Stimulated activated CD4-positive, alpha-beta T cell treated with anti-CD3 and anti-CD28 coated beads, Interleukin-1b, Interleukin-23, amount 100 ng/mL, for 48 hours (primary cell): ENCODE measurements at places on chromosomes 2 and 18.

DNA sequence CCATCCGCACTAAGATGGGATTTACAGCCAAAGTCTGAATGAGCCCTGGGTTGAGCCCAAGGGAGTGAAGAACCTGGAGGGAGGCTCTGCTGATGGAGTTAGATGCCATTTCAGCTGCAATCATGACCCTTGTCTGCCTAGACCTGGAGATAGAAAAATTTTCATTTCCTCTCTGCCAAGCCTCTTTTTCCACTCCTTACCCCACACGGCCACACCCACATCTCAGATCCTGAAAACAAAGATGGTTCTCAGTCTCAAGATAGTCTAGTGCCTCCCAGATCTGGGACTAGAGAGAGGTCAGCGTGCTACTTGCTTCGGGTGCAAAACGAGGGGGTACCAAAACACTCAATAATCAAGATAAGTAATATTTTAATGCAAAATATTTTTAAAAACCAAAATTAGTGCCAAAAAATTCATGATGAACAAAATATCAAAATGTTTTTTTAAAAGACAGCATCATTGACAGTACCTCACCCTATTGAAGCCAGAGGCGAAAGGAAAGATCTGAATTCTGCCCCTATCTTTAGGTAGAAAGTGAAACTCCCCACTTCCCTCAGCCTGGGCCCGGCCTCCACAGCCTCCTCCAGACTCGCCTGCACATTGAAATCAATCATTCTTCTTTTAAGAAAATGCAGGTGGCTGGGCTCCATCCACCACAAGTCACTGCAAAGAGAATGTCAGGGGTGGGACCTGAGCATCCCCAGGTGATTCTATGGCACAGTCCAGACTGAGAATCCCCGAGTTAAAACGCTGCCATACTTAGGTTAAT is 57.8 kb upstream of the GPR45 start:
- DNase-seq, result no peak

DNA sequence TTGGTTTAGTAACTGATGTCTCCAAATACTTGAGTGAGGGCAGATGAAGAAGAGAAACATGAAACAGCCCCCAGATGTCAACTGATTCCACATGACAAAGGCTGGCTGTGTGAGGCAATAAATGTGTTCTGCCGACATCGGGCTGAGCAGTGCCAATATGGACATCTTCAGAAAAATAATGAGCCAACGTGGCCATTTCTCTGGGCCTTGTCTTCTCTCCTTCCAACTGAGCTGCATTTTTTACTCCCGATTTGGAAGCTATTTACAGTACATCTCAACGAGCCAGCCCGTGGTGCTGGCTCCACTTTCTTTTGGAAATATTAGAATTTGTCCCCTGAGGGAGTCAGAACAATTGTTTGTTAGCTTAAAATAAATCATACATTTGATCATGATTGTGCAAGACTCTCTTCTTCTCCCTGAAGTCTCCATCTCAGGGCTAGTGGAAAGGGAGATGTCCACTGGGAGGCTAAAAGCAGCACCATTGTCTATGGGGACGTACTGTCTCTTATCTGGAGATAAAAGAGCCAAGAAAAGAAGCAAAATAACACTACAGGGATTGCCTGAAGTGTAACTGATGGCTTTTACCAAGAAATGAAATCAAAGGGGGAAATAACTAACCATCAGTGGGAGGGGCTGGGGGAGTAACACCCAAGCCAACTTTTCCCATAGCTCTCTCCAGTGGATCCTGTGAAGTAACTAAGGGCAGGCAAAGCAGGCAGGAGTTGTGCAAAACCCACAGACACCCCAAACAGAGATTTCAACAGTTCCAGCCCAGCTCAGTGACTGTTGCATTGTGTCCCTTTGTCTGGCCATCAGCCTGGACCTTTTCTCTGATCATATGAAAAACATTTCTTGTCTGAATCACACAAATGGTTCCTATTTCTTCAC is 114.8 kb downstream of the RDH14 start:
- DNase-seq, result no peak

- DNase-seq, result no peak
Measured at GRCh38 chr2:238811293-238811692, 36.6 kb upstream of the TWIST2 start.

DNA sequence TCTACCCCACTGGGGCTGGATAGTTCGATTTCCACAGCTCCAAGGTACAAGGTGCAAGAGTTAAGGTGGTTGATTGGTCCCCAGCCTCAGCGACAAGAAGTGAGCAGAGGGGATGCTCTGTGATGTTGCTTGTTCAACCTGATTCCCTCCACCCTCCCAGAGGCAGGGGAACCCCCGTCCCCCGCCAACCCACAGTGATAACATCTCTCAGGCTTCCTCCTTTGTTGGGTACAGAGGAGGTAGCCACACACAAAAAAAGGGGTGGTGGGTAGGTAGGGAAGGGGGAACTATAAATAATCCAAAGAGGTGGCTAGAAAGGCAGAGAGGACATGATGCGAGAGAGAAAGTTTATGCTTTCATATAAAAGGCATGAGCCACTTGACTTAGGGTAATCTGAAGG is 192.9 kb upstream of the POU3F3 start:
- no peak for DNase-seq

- DNase-seq, result no peak
Measured at GRCh38 chr18:76507830-76508385, 12.9 kb upstream of the ZNF516 start.

- no peak for DNase-seq
Measured at GRCh38 chr2:30714811-30715709, 92.2 kb downstream of the CAPN13 start.

DNA sequence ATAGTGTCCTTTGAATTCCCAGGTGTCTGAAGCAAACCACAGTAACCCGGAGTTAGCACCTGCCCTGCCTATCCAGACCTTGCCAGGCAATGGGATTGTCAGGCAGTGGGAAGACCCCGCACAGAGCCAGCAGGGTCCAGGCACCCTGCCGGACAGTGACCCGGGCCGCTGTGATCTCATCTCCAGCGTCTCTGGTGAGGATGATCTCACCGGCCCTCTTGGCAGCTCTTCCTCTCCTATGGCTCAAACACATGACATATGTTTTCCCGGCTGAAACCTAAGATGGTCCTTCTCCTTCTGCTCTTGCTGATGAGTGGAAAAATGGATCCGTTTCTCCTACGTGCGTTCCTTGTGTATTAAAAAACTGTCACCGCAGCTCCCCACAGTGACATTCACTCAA is 75.1 kb downstream of the ACOXL start:
- no peak for DNase-seq
